Bone marrow (tissue), 2 donors: ENCODE measurements at places on chromosomes 6 and 20.
A peak's percentile ranks its signal among the peaks of the same experiment; 100 is the strongest.

DNA sequence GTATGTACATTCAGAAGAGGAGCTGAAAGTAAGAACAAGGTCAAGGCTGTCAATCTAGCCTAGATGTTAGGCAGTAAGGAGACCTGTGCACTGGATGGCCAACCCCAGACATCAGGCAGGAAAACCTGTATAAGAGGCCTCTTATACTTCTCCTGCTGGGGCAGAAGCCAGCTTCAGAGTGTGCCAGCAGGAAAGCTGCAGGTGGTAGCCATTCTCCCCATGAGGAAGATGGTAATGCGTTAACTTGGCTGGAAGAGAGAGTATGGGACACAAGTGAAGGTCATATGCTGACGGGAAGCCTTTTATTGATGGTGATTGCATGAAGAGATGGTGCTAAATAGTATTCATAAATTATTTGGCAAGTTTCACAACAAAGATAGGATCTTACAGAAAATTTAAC, 20.6 kb downstream of the NHLRC1 start:
- no peak for DNase-seq

DNA sequence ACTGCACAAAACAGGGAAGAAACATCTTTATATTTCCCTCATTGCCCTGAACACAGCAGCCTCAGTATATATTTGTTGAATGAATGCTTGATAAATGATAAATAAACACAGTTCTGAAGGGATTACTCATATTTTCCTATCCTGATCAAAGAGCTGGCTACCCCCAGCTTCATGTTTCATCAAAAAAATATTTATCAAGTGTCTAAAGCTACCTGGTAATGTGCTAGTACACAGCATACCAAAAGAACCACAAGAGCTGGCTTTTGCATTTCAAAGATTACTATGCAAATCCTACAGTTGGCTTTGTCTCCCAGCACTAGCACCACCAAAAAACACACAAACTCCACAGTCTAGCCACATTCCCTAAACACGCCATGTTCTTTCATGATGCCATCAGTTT, 130.0 kb downstream of the BTBD9 start:
- DNase-seq, result no peak

GRCh38 chr20:52828199-52828598, 144.0 kb upstream of the TSHZ2 start:
- no peak for DNase-seq

GRCh38 chr6:29967379-29968010, 25.2 kb downstream of the HLA-A start:
- DNase-seq, result peak; percentile 13

DNA sequence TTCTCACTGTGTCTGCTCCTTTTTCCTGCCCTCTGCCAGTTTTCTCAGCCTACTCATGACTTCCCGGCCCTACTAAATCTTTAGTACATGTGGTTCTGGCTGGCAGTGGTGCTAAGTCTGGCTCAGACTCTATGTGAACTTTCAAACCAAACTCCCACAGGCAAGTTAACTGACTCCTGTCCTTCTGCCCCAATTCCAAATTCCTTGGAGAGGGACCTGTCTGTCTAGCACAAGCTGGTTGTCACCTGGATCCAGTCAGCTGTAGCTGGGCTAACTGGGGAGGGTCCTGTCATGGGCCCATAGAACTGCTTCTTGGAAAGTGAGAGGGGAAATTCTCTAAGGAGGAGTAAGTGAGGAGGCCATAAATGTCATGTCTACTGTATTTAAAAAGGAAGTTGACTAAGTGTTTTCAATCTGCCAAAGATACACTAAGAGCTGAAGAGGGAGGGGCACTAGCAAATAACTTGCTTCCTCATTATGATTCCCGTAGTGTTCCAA, 240.1 kb downstream of the KCNQ5 start:
- peak; percentile 8 for DNase-seq

GRCh38 chr20:44651684-44652423, at the start of gene ADA:
ADA (minus strand) TSS chr20:44651699; CDS start chr20:44651607, 92 bp downstream.
- DNase-seq, result peak; percentile 43

DNA sequence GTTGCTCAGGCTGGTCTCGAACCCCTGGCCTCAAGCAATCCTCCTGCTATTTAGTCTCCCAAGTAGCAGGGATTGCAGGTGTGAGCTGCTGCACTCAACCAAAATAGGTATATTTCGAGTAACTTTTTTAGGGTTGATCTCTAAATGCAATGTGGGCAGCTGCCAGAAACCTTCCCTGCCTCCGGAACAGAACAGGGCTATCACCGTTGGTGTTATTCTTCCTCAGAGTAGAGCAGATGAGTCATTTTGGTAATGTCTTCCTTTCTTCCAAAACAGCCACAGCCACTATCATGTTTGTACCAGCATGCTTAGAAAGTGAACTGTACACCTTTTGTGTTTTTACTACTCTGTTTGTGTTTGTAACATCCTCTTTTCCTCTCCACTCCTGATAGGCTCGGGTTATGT, 44.1 kb downstream of the SNX9 start:
- no peak for DNase-seq

- DNase-seq, result no peak
Observed at GRCh38 chr6:35056952-35057351, 84.2 kb downstream of the TCP11 start.

GRCh38 chr6:168285456-168285855, 34.1 kb downstream of the DACT2 start:
- DNase-seq, result no peak

- DNase-seq, result no peak
Observed at GRCh38 chr20:16209357-16209756, 363.9 kb downstream of the KIF16B start.

DNA sequence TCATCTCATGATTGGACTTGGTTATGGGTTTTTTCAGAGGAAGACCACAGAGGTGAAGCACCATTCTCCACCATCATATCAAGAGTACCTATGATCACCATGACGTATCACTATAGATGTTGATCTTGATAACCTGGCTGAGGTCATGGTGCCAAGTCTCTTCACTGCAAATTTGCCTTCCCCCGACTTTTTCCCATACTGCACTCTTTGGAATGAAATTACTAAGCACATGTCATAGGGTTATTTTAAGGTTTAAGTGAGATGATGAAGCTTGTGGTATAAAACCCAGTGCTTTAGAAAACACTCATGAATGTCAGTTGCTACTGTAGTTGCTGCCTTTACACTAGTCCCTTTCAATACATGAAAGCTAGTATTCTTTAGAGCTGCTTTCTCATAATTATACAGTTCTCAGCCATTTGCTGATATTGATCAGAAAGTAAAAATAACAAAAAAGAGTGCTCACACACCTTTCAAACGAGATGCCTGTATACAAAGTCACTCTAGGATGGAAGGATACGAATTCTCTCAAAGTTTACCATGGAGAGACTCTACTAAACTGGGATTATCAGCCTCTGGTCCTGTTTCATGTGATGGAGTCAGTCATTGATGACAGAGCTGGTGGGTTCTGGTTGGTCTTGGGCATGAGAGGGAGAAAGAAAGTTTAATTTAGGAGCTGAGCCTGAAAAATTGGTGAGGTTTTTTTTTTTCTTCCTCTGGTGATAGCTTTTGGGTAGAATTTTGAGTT, 228.1 kb downstream of the PRL start:
- DNase-seq, result no peak

DNA sequence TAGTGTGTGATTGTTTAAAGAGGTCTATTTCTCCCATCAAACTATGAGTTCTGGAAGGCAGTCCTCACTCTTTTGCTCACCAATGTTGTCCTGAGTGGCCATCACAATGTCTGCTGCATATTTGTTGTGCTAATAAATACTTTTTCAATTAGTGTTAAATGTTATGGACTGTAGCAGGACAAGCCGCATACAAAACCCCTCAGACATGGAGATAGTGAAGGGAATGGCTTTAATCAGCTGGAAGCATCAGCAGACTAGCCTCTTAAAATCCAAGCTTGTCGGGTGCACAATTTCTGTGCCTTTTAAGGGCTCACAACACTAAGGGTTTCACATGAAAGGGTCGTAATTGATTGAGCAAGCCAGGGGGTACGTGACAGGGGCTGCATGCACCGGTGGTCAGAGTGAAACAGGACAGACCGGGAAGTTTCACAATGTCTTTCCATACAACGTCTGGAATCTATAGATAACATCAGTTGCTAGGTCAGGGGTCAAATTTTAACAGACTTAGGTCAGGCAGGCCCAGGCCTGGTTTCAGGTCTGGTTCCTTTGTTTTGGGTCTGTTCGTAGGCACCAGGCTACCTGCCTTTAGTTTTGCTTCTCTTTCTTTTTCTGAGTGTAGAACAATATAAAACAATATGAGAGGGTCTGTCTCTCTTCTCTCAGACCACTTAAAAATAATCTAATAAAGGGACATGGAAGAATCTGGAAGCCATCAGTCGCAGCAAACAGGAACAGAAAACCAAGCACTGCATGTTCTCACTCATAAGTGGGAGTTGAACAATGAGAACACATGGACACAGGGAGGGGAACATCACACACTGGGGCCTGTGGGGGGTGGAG, 327.6 kb upstream of the HTR1E start:
- no peak for DNase-seq

- no peak for DNase-seq
Observed at GRCh38 chr6:39007575-39007974, 41.0 kb upstream of the GLP1R start.

DNA sequence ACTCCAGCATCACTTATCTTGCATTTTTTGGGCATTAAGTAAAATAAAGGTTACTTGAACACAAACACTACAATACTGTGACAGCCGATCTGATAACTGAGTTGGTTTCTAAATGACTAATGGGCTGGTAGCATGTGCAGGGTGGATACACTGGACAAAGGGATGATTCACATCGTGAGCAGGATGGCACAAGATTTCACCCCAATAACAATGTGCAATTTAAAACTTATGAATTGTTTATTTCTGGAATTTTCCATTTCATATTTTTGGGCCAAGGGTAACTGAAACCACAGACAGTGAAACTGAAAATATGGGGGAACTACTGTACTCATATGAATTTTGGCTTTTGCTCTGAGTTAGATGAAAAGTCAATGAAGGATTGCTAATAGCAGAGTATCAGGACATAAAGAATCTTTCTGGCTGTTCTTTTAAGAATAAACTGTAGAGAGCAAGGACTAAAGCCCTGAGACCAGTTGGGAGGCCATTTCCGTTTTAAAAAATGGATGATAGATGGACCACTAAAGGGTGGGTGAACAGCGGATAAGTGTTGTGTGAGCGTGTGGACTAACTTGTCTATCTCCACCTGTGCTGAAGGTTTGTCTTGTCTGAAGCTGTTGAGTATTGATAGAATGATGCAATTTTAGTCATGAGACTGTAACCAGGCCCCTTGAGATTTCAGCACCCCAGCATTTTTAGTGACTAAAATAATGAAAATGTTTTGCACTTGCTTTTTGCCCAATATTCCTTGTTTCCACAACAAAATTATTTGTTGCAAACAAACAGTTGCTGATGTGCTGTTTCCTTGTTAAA, 8.2 kb downstream of the SPINT3 start:
- DNase-seq, result no peak

- DNase-seq, result no peak
Observed at GRCh38 chr6:19298421-19298820, 538.7 kb upstream of the ID4 start.

- DNase-seq, result no peak
Observed at GRCh38 chr6:36912586-36912985, 26.8 kb downstream of the C6orf89 start.

DNA sequence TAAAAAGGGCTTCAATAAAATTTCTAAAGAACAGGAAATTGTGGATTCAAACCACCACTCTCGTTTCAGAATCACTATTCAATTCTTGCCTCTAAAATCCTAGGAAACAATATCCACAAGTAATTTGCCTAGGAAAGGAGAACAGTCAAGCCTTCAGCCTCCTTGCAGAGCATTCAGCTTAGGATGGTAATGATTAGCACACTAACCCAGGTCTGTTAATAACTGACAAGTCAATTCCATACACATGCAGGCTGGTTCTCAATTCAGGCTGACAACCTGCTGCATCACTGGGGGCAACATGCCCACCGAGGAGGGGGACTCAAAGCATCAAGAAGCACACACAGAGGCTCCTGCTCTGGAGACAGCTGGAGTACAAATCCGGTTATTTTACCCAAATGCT, 57.6 kb downstream of the GMDS start:
- DNase-seq, result no peak

GRCh38 chr6:44512868-44513741, 125.6 kb downstream of the CDC5L start:
- no peak for DNase-seq

DNA sequence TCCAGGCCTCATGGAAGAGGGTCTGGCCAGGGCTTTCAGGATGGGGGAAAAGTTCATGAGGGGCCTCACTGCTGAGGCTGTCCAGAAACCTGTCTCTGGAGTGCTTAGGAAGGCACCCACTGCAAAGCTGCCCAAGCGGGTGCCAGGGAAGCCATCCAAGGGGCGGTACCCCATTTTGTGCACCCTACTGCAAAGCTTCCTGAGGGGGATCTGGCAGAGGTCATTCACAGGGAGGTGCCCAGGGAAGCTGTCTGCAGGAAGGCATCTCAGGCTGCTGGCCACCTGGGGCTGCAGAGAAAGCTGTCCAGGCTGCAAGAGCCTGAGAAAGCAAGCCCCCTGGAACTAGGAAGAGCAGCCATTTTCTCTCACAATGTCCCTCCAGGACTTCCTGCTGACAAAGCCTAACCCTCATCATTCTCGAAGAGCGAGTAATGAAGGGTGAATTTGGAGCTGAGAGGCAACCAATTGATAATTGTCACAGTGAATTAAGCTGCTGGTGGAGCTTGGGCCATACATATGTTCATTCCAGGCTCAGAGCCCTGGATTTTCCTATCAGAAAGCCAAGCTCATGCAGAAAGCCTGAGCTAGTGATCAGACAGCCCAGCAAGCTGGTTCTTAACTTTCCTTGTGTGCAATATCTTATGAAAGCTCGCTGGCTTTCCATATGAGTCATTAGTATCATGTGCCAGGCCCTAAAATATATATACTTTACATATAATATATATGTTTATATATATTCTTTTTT, 62.2 kb upstream of the SLC22A16 start:
- no peak for DNase-seq
